Choroid plexus epithelial cell (primary cell): ENCODE measurements at places on chromosomes 4 and X.

GRCh38 chr4:76435528-76436319 lies 695 bp downstream of the SHROOM3 start:
- DNase-seq = no peak

GRCh38 chr4:158255727-158256324 lies 45.5 kb downstream of the TMEM144 start:
- DNase-seq = peak; percentile 84

GRCh38 chrX:11446336-11446735 lies 153.1 kb downstream of the AMELX start:
- peak; percentile 70 for DNase-seq

- peak; percentile 62 for DNase-seq
These were observed 353.9 kb downstream of the GPAT3 start for GRCh38 chr4:83889802-83890201.

DNA sequence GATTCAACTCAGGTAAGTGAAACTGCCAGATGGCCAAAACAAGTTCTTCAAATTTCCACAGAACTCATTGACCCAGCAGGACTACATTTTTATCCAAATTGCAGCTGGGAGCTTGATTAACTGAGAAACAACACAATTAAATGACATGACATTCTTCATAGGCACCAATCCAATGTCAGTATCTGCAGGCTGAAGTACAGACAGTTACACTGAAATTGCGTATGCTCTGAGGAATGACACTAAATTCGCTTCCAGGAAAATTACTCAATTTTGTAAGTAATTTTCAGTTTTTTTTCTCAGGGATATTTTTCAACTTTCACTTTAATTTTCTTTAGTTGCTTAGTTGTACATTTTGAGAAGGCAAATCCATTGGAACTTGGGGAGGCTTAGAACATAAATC lies 4.5 kb downstream of the C1GALT1C1 start:
- no peak for DNase-seq

GRCh38 chr4:176034499-176034898 lies 31.1 kb upstream of the WDR17 start:
- peak; percentile 66 for DNase-seq

DNA sequence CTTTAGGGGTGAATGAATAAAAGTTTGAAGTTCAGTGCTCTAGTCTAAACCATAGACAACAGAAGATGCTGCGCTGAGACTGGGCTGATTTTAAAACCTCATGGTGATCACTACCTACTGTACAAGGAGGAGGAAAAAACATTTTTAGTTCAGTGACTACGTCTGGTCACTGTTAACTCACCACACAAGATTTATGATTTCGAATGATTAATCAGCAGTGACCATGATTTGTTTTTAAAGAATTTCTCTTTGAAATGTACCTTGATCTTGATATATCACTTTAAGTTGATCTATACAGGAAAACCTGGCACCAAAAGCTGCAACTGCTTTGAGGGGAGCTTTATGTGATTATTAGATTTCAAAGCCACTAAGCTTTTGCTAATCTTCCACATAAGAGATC lies 286.3 kb downstream of the PDGFC start:
- no peak for DNase-seq

DNA sequence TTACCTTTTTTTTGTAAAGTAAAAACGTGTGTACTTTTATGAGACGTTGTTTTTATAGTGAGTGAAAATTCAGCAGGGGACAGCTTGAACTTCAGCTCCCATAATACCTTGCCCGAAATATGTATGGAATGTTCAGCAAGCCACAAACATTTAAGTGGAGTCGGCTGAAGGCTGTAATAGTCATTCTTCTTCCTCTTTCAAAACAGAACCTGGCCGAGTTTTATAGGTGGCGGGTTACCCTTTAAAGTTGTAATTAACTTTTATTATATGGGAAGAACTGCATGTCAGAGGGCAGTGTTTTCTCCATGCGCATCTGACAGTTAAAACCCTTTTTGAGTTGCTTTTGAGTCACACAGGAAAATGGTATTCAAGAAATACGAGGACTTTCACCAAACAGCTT lies 50.7 kb downstream of the CLDN34 start:
- DNase-seq = peak; percentile 85

- DNase-seq = no peak
These were observed 1.0 kb downstream of the SNX12 start for GRCh38 chrX:71067089-71067488.

DNA sequence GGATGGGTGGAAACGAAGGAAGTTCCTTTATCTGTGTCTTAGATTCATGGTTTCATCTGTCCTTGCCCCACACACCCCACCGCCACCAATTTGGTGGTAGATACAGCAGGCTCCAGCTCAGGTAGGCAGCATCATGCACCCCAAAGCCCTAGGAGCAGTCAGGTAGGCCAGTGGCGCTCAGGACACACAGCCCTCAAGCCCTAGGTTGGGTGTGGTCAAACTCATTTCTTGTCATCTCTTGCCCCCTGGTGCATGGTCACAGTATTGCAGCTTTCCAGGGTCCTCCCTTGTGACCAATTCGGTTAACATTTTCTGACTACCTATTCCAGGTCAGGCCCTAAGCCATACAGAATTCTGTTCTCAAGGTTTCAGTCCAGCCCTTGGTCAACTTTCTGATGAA lies 14.5 kb upstream of the PRRG3 start:
- DNase-seq = peak; percentile 39

- no peak for DNase-seq
These were observed 48.1 kb upstream of the TCEAL2 start for GRCh38 chrX:102077426-102077825.

DNA sequence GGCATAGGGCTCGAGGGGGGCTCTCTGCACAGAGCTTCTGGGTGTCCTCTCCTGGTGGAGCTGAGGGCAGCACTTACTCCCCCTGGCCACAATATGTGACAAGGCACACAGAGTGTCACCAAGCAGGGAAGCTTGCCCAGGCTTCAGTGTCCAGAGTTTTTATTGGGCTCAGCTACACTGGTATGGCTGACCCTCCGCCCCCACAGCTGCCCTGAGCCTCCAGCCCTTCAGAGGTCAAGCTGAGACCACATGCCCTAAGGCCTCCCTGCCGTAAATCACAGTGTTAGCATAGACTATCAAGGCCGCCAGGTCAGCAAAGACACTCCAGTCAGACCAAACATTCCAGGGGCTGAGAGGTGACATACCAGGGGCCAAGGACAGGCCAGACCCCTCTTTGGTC lies 59.0 kb downstream of the EVC start:
- DNase-seq = no peak

- DNase-seq = peak; percentile 24
These were observed 304.1 kb upstream of the HAND2 start for GRCh38 chr4:173834151-173834550.

DNA sequence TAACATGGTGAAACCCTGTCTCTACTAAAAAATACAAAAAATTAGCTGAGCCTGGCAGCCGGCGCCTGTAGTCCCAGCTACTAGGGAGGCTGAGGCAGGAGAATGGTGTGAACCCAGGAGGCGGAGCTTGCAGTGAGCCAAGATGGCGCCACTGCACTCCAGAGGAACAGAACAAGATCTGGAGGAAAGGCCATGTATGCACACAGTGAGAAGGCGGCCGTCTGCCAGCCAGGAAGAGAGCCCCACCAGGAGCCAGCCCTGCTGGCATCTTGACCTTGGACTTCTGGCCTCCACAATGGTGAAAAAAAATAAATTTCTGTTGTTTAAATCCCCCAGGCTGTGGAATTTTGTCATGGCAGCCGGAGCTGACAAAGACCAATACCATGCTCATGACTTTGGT lies 28.2 kb upstream of the MSX1 start:
- DNase-seq = no peak

GRCh38 chr4:29326816-29327215 lies 1393.4 kb upstream of the PCDH7 start:
- DNase-seq = peak; percentile 4

- no peak for DNase-seq
These were observed 211.3 kb upstream of the RPS6KA3 start for GRCh38 chrX:20477836-20478524.

DNA sequence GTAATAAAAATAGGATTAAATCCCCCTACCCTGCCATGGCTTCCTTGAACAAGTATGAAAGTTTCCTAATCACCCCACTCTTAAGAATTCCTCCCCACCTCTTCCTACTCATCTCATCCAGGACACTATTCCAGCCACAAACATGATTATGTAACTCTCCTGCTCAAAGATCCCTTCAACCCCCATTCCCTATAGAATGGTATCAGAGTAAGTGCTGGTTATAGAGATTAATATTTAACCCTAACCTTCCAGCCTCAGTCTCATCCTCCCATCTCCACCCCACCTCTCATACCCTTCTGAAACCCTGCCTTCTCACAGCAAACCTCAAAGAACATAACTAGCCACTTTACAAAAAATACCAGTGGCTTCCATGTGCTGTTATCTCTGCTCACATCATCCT lies 155.1 kb downstream of the PPP3CA start:
- DNase-seq = no peak

- DNase-seq = no peak
These were observed 63.5 kb downstream of the FAM114A1 start for GRCh38 chr4:38931125-38931524.

GRCh38 chr4:53498706-53499105 lies 92.6 kb downstream of the LNX1 start:
- no peak for DNase-seq

DNA sequence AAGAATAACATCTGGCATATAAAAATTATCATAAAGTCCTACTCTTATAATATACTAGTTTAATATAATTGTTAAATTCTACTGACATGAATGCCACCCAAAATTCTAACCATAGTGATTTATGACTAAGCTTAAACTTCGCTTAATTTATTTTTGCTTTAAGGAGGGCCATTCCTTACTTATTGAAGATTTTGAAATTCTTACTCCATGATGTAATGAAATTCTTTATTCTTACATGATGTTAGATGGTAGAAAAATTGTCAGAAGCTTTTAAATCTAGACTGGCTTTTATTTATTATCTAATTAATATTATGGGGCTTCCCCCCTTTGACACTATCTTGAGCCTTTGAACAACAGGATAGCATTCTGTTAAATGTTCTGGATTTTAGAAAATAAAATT lies 19.5 kb upstream of the SUPT20HL2 start:
- DNase-seq = no peak

DNA sequence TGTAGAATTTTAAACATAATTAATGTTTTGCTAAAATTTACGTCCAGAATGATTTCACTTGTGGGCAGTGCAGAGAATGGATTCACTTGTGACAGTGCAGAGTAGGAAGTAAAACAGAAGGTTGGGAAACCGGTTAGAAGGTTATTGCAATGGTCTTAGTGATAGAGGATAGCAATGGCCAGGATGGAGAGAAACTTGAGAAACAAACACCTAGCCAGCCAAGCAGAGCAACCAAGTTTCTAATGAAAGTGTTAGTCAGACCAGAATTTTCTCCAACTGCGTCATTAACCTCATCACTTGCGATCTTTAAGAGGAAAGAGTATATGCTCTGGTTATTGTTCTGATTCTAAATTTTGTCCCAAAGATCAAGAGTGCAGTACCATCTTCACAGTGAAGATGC lies 50.0 kb upstream of the TBC1D9 start:
- DNase-seq = no peak

DNA sequence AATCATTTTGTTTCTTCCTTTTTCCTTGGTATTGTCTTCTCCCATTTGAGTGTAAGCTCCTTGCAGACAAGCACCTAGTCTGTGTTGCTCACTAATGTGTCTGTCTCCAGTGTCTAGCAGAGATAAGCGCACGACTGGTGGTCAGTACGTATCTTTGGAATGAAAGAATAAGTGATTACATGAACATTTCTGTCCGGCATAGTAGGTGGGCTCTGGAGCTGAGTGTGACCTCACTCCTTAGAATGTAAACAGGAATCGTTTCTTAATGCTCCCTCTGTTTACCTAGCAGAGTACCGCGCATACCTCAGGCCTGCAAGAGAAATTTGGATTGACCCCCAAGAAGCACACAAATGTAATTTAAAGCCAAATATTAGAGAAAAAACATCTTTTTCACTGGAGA lies 235.4 kb downstream of the MAML3 start:
- DNase-seq = peak; percentile 67

GRCh38 chr4:86256086-86256485 lies 103.8 kb downstream of the MAPK10 start:
- no peak for DNase-seq

- no peak for DNase-seq
These were observed 229.6 kb downstream of the UNC5C start for GRCh38 chr4:95319169-95319568.

DNA sequence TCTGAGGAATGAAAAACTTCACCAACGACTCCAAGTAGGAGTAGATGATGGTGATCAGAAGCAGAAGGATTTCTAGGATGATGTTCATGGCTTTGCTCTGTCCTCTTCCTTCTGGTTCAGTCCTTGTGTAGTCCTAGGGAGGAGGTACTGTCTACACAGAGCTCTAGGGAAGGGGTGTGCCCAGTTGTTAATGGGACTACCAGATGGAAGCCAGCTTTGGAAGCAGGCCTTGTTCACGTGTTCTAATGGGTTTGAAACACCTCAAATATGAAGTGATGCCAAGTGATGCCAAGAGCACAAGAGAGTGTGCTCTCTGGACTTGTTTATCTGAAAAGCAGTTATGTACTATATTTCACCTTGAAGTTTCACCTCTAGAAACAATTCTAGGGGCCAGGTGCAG lies at the start of gene HSD17B13:
Gene HSD17B13, minus strand, starts transcription at position 129 of the 400 bp plus-strand sequence. Its CDS starts 41 bp downstream, at position 88.
- no peak for DNase-seq

DNA sequence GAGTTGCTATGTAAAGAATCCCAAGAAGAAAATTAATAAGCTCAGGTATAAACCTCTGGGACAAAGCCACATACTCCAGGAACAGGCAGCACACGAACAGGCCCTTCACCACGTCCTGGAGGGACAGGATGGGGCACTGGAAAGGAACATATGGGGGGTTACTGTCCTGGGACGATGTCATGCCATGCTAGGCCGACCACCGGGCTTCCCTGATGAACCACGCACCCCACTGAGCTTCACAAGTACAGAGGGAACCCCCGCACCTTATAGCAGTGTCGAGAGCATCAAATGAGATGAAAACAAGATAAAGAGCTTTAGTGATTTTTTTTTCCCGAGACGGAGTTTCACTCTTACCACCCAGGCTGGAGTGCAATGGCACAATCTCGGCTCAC lies 19.1 kb downstream of the NOP14 start:
- DNase-seq = no peak

GRCh38 chr4:8248091-8248490 lies 21.5 kb upstream of the HTRA3 start:
- peak; percentile 74 for DNase-seq

- DNase-seq = peak; percentile 63
These were observed 334.5 kb downstream of the GALNTL6 start for GRCh38 chr4:172147687-172148086.

DNA sequence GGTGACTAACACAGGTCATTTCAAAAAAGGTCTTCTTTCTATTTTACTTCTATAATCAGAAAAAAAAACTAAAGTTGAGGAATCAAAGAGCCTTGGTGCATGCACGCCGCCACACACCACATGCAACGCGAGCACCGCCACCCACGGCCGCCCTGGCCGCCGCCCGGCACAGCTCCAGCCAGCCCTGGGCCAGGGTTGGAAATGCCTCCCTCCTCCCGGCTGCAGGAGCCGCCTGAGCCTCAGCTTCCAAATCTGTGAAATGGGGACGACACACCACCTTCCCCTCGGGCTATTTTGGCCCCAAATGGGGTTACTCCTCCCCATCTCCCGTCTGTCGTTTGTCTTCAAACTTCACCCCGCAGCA lies 39.7 kb upstream of the MAN2B2 start:
- DNase-seq = no peak

- no peak for DNase-seq
These were observed 10.5 kb downstream of the TBCK start for GRCh38 chr4:106305435-106306055.

- DNase-seq = no peak
These were observed 2.0 kb upstream of the HPGD start for GRCh38 chr4:174524242-174524641.
